Stimulated activated CD8-positive, alpha-beta memory T cell treated with anti-CD3 and anti-CD28 coated beads, Interleukin-15, amount 100 ng/mL, for 4 hours (primary cell): ENCODE measurements at places on chromosomes 7 and 10.

DNA sequence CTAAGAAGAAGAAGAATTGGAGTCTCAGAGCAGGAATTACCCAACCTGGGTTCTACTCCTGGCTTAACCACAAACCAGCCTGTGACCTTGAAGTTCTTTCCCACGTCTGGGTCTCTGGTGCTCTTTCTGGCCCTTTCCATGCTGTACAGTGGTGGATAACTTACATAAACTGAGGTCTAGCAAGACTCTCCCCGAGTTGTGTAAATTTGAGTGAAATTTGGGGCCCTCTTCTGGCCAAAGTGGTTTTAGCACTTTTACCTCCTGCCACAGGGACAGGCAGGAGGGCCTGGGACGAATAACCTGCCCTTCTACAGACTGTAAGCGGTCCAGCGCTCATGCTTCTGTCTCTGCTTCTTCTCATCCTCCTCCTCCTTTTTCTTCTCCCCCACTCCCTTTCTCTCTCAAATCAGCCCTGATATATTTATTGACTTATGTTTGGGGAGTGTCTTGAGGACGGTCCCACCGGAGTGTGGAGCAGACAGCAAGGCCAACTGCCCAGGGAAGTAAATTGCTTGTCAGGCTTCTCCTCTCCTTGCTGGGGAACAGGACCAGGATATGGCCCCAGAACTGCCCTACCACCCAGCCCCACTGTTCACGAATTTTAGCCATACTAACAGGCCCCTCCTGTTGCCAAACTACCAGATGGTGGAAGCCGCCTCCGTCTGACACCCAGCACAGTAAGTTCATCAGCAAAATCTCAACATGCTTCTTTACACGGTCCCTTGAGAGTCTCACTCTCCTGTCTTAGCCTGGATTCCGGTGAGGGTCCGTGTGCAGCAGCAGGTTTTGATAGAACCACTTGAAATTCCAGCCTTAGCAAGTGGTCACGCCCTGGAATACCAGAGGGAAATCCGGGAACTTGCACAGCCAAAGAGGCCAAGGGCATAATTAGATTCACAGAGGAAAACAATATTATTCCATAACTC, 4.0 kb upstream of the SH3PXD2A start:
- peak; percentile 16 for DNase-seq

- DNase-seq, result no peak
Measured at GRCh38 chr7:116354546-116355423, 144.4 kb downstream of the TES start.

- no peak for DNase-seq
Measured at GRCh38 chr7:3043544-3044371, at the start of gene CARD11. TSS of gene CARD11 (minus strand) at chr7:3043867. CDS start at chr7:2958506, 85,361 bp downstream.

- DNase-seq, result no peak
Measured at GRCh38 chr10:24849051-24849450, 103.4 kb downstream of the PRTFDC1 start.

DNA sequence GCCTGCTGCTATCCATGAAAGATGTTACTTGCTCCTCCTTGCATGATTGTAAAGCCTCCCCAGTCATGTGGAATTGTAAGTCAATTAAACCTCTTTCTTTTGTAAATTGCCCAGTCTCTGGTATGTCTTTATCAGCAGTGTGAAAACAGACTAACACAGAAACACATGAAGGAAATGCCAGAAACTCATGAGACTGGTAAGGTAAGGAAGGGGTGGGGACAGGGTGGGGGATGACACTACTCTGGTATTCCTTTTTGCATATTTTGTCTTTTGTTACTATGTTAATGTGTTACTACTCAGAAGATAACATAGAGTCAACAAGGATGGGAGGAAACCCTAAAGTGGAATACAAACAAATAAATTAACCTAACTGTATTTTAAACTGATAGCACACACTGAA, 69.8 kb upstream of the DRGX start:
- no peak for DNase-seq

DNA sequence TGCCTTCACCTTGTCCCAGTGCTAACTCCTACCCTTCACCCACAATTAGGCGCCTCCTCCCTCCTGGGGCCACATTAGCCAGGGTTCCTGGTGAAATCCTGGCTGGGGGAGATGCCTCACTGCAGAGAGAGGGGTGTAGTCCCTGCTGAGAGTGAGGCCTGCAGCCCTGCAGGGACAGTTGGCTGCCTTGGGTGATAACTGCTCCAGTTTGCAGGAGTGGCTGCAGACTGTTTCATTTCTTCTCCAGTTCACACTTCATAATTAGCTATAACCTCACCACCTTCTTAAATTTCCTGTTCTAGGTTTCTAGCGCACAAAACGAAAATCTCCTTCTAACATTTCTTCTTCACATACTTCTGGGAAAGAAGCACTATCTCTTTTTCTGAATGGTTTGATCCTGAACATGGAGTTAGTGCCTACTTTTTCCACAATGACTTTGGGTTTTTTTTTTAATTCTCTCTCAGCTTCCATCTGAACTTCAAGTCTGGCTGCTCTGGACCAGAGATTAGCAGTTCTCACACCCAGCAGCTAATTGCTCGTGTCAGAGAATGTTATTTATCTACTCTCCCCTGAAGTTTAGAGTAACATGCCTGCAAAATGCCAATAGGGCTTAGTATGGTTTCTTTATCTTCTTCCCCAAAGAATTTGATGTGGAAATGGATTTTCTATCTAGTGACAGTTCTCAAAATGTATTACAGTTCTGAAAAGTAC, 15.5 kb upstream of the JAZF1 start:
- DNase-seq, result no peak

GRCh38 chr10:34762603-34763299, 52.3 kb downstream of the PARD3 start:
- DNase-seq, result no peak

GRCh38 chr10:65816536-65816935, 1109.3 kb upstream of the LRRTM3 start:
- DNase-seq, result no peak
